ENCODE measurements at places on chromosomes 2 and 18.

DNA sequence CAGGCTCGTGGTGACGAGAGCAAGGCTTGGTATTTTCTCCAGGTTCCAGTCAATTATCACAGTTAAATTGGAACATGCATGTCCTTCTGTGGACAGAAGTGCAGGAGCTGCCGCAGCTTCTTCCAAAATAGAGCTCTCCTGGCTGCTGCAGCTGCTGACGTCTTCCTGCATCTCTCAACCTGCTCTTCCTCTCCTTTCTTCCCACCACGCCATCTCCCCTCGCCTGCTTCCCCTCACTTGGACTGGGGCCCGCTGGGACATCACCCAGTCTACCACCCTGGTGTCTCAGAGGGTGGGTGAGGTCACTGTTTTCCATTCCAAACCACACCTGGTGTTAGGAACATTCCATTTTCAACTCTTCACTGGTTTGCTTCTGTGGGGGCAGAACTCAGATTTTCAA, 41.4 kb downstream of the SPP2 start:
- no peak for DNase-seq

DNA sequence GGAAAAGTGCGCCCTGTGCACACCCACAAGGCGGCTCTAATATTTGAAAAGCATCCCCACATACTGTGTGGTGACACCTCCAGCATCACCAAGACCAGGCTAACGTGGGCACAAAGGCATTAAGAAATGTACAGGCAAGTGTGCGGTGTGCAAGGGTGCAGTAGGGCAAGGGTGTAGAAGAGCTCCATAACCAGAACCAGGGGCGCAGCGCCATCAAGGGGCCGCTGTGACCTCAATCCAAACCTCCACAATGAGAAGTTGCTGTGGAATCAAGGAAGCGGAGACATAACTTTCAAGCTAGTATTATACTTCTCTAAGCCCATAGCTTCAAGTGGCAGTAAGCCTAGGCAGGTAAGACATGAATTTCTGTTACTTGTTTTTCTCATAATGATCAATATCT, 13.0 kb downstream of the L3MBTL4 start:
- DNase-seq: no peak

DNA sequence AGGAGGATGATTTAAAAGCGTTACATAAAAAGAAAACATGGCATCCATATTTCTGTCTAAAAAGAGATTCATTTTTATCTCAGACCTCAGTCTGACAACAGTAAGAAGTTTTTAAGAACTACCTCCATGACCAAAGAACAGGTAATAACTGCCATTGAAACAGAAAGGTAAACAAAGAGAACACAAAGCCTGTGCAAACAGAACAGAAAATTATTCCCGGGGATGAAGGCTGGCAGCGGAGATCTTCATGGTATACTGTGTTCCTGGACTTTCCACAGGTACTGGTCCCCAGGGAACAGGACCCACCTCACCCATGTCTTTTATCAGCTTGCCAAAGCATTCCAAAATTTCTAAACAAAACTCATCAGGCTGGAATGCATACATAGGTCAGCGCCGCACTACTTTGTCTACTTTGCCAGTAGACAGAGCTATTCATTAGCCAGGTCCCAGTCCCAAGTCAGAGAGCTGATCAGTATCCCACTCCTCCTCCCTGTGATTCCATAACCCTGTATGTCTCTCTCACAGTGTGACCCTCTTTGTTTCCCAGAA, 277.3 kb downstream of the MBD2 start:
- DNase-seq: no peak

- DNase-seq: no peak
Measured at GRCh38 chr2:236688157-236688556, 118.5 kb downstream of the ACKR3 start.

GRCh38 chr2:97673915-97674283, 4.4 kb downstream of the C2orf92 start:
- DNase-seq: no peak

DNA sequence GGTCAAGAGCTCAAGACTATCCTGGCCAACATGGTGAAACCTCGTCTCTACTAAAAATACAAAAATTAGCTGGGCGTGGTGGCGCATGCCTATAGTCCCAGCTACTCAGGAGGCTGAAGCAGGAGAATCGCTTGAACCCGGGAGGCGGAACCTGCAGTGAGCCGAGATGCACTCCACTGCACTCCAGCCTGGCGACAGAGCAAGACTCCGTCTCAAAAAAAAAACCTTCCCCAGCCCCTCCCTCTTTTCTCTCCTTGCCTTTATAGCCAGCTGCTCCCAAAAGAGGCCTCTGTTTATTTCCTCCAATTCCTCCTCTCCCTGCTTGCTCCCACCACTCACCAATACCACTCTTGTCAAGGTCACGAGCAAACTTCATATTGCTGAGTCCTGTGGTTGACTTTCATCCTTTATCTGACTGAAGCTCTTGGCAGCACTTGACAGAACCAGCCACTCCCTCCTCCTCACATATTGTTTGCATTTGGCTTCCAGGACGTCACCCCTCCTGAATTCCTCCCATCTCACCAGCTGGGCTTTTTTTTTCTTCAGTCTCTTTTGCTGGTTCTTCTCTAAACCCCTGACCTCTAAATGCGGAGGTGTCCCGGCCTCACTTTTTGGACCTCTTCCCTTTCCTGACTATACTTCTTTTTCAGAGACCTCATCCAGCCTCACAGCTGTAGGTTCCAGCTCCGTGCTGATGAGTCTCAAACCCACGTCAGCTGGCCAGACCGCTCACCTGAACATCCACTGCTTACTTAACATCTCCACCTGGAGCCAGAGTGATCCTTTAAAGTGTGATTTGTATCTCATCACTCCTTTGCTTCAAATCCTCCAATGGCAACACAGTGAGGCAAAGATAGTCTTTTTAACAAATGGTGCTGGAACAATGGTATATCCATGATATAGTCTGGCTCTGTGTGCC, 84.6 kb upstream of the CAB39 start:
- no peak for DNase-seq

DNA sequence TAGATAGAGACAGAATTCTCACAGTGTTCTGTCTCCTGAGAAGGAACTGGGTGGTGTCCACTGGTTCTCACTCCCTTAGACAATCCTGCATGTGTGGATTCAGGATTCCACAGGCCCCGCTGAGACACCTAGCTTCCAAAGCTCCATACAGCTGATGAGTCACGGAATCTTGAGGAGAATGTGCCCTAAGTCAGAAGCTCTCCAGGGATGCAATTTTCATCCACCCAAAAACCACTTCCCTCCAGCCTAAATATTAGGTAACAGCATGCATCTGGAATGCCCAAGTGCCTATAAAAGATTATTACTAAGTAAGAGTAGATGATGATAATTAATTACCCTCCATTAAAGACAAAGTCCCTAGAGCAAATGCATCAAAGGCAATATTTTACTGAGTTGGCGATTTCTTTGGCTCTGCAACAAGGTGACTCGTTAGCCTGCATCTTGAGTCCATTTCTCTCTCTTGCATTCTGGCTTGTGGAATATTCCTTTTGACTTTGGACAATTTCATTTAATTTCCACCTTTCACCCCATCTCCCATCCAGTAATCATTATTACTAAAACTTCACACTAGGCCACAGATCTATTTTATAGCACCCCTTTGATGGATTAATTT, 475.1 kb downstream of the TNS1 start:
- peak; percentile 48 for DNase-seq

GRCh38 chr2:608297-608696, 68.9 kb downstream of the TMEM18 start:
- no peak for DNase-seq

- DNase-seq: no peak
Measured at GRCh38 chr18:58565021-58565420, 63.9 kb downstream of the ALPK2 start.

GRCh38 chr2:1049691-1050090, 99.0 kb downstream of the SNTG2 start:
- DNase-seq: peak; percentile 63

DNA sequence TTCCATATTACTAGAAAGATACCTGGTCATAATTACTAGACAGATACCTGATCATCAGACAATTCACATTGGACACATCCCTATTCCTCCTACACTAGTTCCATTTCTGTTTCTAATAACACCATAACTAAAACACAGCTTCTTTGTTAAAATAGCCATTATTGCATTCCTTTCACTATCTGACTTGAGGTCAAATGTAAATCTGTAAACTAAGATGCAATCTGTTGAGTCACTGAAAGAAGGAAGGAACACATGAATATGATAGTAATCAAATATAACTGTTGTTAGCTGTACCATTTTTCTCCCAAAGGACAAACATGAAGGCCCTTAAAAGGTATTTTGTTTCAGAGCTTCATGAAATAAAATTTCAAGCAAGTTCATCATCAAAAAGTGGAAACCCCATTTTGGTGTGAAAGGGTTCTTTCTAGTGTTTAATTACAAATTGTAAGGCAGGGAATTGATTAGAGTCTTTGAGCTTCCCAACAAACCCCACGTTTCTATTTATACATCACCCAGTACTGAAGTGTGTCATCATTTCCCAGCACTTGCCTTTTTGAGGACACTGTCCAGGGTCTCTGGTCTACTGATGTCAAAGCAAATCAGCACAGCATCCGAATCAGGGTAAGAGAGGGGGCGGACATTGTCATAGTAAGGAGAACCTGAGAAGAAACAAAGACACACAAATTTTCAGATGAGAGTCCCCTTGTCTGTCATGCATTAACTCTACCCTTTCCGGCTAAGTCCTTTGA, 13.0 kb downstream of the RND3 start:
- peak; percentile 71 for DNase-seq

GRCh38 chr18:74651327-74652128, 53.9 kb downstream of the ZNF407 start:
- DNase-seq: no peak

- DNase-seq: no peak
Measured at GRCh38 chr2:121239471-121239870, 45.5 kb downstream of the TFCP2L1 start.

GRCh38 chr2:86225581-86225980, 26.3 kb downstream of the MRPL35 start:
- peak; percentile 40 for DNase-seq

GRCh38 chr18:3541549-3542386, 91.8 kb downstream of the TGIF1 start:
- DNase-seq: no peak

- no peak for DNase-seq
Measured at GRCh38 chr2:689877-690510, 12.8 kb upstream of the TMEM18 start.

DNA sequence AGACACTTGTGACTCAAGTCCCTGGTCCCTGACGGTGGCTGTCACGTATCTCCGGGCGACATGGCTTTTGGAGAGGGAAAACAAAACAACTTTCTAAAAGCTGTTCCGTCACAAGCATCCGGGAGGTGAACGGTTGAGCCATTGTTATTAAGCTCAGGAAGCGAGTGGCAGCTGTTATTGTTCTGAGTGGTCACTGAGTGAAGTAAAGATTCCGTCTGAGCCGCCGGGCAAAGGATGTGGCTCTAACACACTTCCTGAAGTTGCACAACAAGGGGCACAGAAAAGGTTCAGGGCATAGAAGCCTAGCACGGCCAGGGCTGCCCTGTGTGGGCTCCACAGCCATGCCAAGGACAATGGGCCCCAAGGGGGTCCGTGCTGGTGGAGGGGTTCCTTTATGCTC, 24.3 kb downstream of the INPP5D start:
- DNase-seq: peak; percentile 9

DNA sequence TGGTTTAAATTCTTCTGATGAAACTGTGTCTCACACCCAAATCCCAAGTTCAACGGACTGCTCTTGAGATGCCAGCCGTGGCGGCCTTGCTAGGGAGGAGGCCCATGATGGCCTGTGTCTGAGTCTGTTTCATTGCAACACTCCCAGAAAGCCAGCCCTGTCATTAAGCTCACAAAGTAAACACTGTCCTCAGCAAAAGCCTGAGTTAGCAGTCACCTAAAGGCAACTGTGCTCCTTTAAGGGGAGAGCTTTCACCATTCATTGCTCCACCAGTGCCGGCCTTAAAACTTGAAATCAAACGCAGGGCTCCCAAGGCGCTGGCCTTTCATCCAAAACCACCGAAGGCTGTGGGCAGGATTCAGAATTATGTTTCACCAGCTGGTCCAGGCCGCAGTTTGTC, 42.5 kb upstream of the PPP1CB start:
- no peak for DNase-seq

DNA sequence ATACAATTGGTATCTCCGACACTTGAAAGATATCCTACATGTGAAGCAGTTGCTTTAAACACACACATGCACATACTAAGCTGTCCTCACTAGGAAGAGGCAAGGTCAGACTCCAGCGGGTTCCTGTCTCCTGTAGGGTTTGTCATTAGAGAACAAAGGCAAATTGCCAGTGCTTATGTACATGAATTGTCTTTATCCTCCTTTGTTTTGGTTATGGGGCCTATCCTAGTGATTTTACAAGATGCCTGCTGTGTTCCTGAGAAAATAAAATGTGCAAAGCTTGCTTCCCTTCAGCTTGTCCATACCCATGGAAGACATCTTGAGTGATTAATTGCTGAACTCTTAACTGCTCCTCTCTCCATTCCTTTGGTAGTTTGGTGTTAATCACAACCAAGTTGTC, 86.7 kb upstream of the SLC39A10 start:
- DNase-seq: no peak

DNA sequence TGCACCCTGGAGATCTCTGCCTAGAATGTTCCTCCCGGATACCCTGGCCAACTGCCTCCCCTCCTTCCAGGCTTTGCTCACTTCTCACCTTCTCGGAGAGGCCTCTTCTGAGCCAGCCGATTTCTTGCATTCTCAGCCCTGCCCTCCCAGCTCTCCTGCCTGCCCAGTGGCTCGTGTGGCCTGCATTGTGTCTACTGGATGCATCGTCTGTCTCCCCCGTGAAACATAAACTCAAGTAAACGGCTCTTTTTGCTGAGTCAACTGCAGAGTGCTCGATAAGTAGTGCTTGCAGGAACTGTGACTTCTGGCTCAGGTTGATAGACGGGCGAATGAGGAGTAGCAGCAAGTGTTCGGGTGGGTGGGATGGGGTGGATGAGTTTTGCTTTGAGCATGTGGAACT, 112.5 kb upstream of the ODC1 start:
- no peak for DNase-seq

DNA sequence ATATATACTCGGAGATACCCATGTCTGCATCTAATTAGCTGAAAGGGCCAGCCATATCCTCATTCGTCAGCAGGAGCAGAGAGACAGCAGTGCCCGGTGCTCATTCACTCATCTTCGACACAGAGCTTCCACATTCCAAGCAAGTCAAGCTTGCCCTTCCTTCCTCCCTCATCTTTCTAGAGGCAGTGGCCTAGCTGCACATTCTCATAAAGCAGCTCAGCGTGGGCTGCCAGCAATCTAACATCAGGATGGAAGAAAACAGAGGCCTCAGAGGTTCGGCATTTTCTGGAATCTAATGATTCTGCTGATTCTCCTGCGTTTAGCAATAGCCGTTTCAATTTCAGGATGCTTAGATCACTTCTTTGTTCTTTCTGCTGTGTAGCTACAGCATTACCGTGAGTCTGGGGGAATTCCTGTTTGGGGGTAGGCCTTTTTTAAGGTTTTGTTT, 68.8 kb downstream of the CLHC1 start:
- peak; percentile 66 for DNase-seq

DNA sequence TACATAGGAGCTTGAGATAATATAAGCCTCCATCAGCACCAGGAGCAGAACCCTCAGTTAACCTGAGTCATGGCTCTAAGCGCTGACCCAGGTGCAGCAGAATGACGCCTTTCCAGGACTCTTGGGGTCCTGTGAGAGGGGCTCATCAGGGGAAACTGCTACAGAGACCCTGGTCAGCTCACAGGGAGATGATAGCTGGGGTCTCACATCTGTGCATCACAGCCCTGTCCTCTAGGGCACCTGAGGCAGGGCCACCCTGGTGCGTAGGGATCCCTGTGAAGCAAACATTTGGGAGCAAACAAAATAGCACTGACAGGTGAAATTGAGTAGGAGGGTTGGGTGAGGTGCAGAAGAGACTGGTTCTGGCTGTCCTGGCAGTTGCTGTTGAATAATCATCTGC, 219.2 kb downstream of the SH3RF3 start:
- DNase-seq: no peak
